PC-9 (cell line): ENCODE measurements at places on chromosomes 3 and 15. TPM values are rescaled to one million over a fixed set of nuclear protein-coding genes. Genes with fewer than 3 reads are reported as not detected.
A peak's percentile ranks its signal among the peaks of the same experiment; 100 is the strongest.

- peak; percentile 59 for DNase-seq
Observed at GRCh38 chr15:90101969-90102890, at the start of gene IDH2. IDH2 (minus strand) TSS chr15:90102468; CDS start chr15:90102390, 78 bp downstream.

The STRA6 gene
- 64.9 and 83.6 TPM in 2 replicates for total RNA-seq

The TJP1 gene
- 152 and 159 TPM in 2 replicates for total RNA-seq

DNA sequence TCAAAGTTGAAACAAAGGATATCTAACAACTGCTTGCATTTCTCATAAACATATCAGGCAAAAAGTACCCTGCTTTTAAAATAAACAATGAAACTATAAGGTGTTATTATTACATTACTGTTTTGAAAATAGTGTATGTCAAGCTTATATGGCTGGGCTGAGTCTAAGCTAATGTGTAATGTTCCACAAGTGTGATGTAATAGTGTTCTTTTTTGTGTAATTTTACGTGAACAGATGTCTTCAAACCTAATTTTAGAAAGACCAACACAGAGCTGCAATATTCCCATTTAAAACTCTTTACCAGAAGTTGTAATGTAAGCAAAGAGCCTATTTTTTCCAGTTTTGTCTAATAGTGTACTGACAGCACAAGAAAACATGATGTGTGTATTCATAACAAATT lies 34.0 kb downstream of the MINDY2 start:
- DNase-seq = no peak

DNA sequence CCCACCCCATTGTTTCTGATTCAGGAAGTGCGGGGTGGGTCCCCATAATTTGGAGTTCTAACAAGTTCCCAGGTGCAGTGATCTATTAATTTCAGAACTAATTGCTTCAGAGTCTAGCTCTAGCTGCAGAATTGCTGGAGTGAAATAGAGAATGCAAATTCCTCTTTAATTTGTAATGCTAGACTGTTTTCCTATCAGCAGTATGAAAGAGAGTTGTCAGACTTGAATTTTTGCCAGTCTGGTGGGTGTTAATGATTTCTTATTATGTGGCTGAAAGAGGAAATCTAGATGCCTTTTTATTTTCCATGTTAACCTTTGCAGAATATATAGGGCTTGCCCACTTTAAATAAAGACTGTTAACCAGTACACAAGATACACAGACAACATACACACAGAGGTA lies 23.7 kb downstream of the APH1B start:
- no peak for DNase-seq

DNA sequence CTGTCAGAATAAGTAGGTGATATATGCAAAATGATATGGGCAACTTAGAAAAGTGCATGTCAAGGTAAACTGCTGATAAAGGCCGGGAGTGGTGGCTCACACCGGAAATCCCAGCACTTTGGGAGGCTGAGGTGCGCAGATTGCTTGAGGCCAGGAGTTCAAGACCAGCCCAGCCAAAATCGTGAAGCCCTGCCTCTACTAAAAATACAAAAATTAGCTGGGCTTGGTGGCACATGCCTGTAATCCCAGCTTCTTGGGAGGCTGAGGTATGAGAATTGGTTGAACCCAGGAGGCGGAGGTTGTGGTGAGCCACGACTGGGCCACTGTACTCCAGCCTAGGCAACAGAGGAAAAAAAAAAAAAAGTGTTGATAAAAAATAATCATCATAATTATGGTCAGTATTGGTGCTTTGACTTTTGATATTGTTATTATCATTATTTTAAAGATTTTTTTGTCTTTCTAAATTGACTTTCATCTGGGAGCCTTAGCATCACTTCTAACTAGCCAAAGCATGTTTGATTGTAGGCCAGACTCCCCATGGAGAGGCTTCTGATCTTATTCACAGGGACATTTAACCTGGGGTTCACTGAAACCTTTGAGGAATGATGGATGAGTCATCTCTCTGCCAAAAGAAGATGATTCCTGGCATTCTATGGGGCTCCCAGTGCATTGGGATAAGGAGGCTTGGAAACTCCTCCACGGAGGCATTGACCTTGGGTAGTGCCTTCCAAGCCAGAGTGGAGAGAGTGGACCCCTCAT lies 5.6 kb downstream of the ZBTB38 start:
- DNase-seq = no peak

GRCh38 chr3:183895296-183895695 lies 10.6 kb upstream of the PARL start:
- peak; percentile 55 for DNase-seq
